Left colon (tissue), 2 donors: ENCODE measurements at places on chromosomes 12 and 14.

DNA sequence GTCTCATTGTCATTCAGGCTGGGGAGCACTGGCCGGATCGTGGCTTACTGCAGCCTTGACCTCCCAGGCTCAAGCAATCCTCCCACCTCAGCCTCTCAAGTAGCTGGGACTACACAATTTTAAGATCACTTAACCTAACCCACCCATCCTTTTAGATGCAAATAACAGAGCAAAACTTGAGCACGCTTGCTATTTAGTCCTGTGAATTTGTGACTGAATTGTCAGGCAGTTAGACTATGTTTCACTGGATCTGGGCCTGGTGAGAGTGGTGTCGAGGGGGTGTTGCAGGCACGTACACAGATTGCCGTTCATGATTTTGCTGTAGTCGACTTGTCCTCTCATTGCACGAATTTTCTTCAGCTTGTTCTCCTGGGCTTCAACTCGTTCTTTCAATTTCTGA lies 38.2 kb downstream of the ZFYVE21 start:
- DNase-seq, result no peak

DNA sequence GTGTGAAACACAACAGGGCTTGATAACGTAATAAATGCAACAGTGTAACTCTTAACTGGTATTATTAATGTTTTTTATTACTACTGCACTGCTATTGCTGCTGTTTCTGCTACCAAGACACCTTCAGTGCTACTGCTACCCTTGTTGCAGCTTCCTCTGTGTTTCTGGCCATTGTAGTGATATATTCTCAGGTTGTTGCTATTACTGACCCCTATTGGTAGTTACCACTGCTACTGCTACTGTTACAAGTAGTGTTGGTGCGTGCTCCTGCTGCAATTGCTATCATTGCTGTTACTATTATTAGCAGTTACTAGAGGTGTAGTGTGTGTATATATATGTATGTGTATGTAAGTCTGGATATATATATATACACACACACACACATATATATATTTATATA lies 87.2 kb upstream of the PTPRB start:
- DNase-seq, result no peak

- DNase-seq, result no peak
Measured at GRCh38 chr12:85058339-85058738, 22.2 kb downstream of the LRRIQ1 start.

DNA sequence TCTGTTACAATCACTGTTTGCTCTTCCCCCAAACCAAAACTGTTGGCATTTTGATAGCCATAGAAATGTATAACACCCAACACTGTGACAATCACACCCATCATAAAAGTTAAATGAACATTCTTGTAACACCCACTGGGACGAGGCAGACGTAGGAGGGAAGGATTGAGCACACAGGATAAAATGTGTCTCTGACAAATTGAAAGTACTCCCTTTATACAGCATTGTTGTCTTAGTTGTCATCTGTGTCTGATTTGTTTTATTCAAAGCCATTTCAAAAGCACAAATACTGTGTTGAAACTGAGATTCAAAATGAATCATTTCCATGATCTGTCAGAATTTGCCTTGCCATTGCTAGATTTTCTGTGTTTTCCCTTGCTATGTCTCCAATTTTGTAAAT lies 436.3 kb downstream of the TMTC2 start:
- DNase-seq, result no peak

DNA sequence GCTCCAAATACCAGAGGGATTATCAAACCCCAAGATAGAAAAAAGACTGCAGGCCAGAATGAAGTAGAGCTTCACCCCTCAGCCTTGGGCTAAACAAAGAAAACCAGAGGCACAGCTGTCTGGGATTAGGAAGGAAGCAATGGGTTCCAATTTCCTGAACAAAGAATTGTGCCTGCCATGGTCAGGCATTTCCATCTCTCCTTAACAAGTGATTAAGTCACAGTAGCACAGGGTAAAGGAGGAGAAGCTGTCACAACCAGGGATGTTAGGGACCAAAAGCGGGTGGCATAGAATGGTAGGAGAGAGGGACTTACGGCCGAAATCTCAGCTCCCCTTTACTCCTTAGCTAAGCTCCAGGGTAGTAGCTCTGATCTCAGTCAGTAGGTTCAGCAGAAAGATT lies 33.9 kb downstream of the SPTLC2 start:
- DNase-seq, result no peak

- no peak for DNase-seq
Measured at GRCh38 chr12:14396071-14396470, 30.6 kb downstream of the ATF7IP start.

GRCh38 chr14:94659256-94659655 lies 47.1 kb downstream of the SERPINA3 start:
- DNase-seq, result no peak

DNA sequence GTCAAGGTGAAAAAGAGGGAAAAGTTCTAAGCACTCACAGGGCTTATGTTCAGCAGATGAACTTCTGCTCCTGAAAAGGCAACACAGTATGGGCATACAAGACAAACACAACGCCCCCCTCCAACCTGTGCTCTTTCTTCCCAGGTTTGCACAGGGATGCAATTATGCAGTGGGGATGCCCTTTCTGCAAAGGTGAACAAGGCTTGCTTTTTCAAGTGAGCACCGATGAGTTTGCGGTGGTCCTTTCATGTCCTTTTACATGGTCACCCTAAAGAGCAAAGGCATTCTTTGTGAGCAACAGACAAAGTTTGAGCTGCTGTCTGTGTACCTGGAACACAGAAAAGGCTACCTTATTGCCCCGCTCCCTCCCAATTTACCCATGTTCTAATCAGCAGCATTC lies 6.7 kb downstream of the KITLG start:
- no peak for DNase-seq

DNA sequence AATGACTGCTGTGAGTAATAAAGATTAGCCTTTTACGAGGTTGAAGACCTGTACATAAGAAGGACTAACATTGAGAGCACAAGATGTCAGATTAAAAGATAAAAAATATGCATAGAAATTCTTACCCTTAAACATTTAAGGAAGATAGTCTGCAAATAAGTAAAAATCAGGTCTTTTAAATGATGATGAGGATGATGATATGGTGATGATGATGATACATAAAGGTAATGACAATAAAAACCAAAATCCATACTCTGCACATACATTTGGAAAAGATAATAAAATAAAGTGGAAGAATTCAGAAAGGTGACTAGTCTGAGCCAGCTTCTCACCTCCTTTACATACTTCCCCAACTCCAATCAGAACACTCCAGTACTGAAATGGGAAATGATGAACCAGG lies 124.5 kb downstream of the PTCSC3 start:
- no peak for DNase-seq

DNA sequence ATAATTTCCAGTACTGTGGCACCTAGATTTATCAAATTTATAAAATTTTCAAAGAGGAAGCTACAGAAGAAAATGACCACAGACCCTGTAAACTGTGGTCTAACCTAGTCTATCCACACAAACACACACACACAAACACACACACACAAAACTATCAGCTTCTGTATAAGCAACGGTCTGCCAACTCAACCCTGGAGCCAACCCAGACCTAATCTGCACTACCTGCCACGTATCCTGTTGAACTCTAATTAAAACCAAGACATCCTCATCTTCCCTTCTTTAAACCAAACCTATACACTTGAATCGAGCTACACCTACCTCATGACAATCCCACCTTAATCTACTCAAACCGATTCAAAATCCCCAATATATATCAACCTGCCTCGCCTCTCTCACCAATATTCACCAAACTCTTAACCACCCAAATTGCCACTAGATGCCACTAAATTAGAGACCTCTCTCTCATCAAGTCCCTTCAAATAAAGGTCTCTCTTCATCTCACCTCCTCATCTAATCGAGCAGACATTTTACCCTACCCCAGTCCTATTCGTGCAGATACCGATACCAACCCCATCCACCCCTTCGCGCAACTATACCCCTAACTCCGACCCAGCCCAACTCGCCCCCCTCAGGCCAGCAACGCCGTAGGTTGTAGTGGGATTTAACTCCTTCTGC lies 808 bp downstream of the ACIN1 start:
- DNase-seq, result no peak

DNA sequence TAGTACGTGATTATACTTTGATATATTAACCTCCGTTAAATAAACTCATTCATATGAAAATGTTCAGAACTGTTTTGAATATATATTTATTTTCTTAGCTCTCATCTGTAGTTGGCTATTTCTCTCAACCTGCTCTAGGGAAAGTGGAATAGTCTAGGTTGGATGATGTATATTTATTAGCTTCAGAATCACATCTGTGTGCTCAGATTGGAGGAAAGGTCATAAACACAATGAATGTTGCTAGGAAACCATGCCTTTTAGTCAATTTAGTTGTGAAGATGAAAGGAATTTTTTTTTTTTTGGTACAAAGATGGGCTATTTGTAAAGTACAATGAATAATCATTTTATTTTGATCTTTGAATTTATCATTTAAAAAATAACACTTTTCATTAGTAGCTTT lies 439.1 kb downstream of the FOXG1 start:
- no peak for DNase-seq

GRCh38 chr14:104792945-104793702 lies 2.4 kb downstream of the AKT1 start:
- DNase-seq, result no peak

DNA sequence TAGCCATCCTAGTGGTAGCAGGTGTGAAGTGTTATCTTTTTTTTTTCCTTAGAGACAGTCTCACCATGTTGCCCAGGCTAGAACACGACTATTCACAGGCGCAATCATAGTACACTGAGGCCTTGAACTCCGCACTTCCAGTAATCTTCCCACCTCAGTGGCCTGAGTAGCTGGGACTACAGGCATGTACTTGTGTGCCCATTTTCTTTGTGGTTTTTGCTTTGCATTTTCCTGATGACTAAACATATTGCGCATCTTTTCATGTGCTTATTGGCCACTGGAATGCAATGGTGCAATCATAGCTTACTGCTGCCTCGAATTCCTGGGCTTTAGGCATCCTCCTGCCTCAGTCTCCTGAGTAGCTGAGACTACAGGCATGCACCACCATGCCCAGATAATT lies 33.3 kb upstream of the GCH1 start:
- no peak for DNase-seq

DNA sequence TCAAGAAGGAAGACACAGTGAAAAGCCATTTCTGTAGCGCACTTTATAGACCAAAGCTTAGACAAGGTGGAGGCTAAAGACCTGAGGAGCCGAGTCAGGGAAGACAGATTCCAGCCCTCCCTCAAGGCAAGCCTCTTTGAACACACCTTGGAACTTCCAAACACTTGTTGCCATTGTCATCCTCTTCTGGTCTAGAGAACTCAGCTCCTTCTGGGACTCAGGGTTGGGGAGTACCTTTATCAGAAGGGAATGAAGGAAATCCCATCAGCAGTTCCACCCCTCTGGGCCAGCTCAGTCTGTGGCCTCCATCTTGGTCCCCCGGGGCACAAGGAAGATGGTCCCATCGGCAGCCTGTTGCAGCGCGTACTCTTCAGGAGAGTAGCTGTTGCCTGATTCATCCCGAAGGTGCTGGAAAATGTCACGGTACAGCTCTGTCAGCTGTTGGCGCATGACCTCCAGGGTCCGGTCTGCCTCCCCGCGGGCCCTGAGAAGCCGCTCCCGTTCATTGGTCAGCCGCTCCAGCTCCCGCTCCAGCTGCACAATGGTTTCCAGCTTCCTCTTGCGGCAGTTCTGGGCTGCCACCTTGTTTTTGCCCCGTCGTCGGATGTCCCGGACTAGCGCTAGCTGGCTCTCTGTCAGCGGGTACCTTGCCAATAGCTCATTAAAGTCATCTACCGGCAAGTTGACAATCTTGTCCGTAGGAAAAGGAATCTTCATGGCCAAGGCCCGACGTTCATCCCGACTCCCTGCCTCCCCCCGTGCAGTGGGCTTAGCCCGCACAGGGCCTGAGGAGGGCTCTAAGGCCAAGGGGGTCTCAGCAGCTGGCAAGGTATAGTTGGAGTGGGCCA lies 8.5 kb downstream of the NFE2 start:
- no peak for DNase-seq

DNA sequence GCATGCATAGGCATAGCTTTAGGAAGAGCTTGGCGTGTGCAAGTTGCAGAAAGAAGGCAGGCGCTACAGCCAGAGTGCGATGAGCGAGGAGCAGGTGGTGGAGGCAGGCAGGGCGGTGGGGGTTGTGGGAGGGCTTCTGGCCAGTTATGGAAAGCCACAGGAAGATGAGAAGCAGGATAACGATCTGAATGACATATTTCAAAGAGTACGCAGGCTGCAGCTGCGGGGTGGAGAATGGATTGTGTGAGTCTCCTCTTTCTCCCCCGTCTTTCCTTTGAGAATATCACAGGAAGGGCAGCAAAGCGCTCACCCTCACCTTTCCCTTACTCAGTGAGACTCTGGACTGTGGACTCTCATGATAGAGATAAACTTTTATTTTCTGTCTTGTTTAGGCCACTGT lies 48.7 kb upstream of the PLXNC1 start:
- DNase-seq, result no peak

GRCh38 chr12:124368421-124369032 lies 73.6 kb downstream of the RFLNA start:
- no peak for DNase-seq

GRCh38 chr12:21776175-21776574 lies 1.7 kb upstream of the KCNJ8 start:
- no peak for DNase-seq

GRCh38 chr12:75990189-75990912 lies 41.2 kb downstream of the PHLDA1 start:
- no peak for DNase-seq

DNA sequence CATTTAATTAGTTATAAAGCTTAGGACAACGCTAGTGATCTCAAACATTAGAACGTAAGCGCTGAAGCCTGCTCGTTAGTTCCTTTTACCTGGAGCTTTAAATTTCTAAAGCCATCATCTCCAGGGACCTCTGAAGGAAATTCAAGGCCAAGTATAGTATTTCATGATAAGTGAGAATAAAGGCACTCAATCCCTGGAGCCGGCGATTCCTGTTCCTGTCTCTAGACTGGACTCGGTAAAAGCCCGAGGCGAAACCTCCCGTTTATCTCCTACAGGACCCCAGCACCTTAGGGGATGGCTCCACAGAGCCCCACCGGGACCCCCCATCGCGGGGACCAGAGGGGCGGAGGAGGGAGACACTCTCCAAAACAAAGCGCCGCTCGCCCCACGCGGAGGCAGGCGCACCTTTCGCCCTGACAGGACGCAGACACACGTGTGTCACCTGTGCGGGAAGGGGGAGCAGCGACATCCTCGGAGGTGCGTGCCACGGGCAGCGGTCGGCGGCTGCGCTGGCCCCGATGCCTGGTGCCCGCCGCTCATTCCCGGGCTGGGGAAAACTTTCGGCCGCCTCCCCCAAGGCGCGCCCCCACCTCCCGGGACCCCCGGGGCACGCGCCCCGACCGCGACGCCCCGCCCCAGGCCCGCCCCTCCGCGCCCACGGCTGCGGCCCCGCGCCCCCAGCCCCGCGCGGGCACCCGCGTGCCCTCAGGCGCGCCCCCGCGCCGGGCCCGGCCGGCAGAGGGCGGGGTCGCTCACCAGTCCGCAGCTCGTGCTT lies 678 bp downstream of the RPS6KA5 start:
- peak; percentile 77 for DNase-seq

- no peak for DNase-seq
Measured at GRCh38 chr14:30519961-30520360, 39.0 kb upstream of the G2E3 start.
